ENCODE measurements at places on chromosomes 4 and X.
A peak's percentile ranks its signal among the peaks of the same experiment; 100 is the strongest.

DNA sequence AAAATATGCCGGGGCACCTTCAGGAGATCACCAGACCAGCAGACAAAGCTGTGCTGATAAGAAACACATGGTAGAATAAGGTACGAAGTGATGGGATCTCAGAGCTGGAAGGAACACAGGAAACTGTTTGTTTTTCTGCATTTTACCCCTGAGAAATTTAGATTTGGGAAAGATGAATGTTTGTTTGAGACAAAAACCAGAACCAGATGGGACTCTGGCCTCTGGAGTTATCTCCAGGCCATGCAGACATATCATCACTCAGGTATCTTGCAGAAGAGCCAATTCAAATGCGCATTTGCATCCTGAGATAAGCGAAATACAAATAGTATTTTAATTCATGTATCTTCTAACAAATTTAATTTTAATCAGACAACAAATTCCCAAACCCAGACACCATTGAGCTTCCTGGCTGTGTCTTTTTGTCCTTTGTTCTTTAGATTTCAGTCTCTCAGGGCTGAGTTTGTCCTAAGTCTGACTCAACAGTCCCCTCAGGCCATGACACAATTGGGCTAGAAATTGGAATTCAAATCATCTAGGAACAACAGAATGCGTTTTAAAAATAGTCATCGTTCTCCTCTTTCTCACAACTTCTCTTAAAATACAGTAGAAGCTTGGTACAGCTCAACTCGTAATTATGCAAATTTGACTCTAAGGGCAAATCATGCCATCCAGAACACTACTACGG is 159.0 kb downstream of the PACRGL start:
- no peak for DNase-seq

DNA sequence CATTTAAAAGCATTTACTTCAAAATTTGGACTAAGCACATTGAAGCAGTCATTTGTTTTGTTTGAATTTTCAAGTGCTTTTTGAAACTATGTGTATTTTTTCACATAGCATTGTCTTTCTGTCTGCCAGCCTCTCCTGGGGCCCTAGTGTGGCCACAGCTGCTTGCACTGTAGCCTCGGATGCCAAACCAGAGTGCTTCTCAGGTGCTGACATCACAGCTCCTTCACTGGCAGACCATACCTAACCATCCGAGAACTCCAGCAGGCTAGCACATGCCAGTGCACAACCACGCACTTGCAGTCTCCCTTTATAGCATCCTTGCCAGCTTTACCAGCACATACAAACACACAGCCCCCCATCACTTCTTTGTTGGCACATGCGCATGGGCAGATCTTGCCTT is 1019.7 kb downstream of the STPG2 start:
- DNase-seq: no peak

DNA sequence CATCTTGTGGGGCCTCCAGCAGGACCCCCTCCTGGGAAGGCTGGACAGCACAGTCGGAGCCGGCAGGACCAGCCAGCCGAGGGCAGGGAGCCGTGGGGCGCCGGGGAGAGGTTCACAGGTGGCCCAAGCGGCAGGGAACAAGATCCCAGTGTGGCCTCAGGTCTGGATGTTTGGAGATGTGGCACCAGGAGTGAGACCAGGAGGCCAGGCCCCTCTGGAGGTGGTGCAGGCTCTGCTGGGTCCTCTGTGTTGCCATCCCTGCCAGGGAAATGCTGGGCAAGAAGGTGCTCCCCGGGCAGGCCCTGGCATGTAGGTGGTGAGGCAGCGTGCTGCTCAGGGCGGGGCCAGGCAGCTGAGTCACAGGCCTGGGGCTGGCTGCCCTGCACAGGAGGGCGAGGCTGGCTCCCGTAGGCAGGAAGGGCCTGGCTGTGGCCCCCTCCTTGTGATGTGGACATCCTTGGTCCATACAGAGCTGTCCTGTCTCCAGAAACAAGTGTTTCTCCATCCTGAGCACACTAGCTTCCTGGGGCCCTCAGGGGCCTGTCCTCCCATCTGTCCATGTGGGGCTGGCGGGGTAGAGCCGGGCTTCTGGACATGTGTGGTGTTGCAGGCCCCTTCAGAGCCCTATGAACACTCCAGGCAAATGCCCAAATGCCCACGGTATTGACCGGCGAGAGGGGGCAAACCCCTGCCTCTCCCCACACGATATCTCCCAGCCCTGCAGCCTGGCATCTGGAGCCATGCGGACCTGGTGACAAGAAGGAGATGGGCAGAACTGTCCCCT is 4.8 kb upstream of the HGFAC start:
- DNase-seq: peak; percentile 84

DNA sequence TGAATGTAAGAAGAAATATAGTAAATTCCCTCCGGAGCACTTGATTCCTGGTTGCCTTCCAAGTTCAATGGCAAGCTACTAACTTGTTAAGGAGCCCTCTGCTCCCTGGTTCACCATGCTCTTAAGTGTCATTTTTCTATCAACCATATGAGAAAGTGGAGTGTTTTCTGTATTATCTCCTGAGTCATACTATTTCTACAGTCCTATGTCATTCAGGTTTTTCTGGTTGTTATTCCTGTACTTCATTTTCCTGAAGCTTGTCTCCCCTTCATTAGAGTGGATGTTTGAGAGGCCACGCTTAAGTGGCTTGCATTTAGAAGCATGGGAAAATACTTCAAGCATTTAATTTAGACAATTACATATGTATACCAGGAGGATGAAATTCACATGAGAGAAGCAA is 14.7 kb upstream of the EPGN start:
- no peak for DNase-seq

GRCh38 chr4:48112017-48112667 is 21.9 kb downstream of the TXK start:
- no peak for DNase-seq

- no peak for DNase-seq
Measured at GRCh38 chrX:39491548-39492297, 606.0 kb downstream of the BCOR start.

GRCh38 chrX:40209951-40210617 is 112.3 kb upstream of the BCOR start:
- no peak for DNase-seq

DNA sequence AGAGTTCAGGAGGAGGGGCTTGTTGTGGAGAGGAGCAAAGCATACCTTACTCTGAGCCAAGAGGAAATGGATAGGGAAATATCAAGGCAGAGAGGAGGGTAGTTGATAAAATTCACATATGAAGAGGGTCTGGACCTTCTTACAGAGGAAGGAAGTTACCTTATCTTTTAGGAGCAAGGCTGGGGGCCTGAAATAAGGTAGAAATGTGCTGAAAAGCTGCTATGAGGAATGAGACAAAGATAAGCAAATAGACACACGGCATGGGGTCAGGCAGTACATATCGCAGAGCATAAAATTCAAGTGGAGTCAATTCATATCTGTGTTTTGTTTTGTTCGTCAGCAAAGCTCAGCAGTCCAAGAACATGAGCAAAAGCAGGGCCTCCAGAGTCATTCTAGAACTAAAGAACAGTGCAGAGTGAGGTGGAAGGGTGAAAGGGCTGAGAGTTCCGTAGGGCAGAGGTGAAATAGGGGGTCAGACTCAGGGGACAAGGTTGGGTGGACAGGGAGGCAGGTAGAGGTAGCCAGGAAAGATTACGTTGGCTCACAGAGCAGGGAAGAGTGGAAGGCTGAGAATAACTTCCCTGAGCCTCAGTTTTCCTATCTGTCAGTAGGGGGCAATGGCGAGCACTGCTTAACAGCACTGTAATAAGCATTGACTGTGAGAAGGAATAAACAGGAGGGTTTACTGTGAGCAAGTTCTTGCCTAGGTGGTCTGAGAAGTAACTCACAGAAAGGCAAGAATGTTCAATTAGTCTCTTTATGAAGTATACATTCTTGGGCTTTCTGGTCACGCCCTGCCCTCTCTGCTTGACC is 9.2 kb downstream of the VSIG4 start:
- DNase-seq: no peak

GRCh38 chr4:105060628-105061027 is 86.0 kb upstream of the TET2 start:
- DNase-seq: peak; percentile 54

- DNase-seq: peak; percentile 76
Measured at GRCh38 chr4:77220828-77221613, 64.0 kb downstream of the CCNG2 start.

- no peak for DNase-seq
Measured at GRCh38 chrX:24424948-24425347, 40.1 kb upstream of the PDK3 start.

- no peak for DNase-seq
Measured at GRCh38 chr4:38280323-38280706, 320.1 kb downstream of the PTTG2 start.

DNA sequence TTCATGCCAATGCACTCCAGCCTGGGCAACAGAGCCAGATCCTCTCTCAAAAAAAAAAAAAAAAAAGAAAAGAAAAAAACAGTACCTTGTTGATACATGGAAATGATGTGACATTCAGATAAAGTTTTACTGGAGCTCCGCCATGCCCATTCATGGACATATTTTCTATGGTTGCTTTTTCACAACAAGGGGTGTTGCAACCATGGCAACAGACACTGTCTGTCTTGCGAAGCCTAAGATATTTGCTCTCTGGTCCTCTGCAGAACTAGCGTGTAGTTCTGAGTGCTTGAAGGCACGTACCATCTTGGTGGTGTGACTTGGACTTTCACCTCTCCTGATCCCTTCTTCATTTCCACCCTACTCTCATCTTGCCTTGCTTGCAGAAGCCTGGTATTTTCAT is 53.2 kb downstream of the TBL1X start:
- no peak for DNase-seq

GRCh38 chr4:81454948-81455347 is 16.8 kb downstream of the RASGEF1B start:
- DNase-seq: no peak

- no peak for DNase-seq
Measured at GRCh38 chrX:23344238-23344903, 9.7 kb downstream of the PTCHD1 start.

DNA sequence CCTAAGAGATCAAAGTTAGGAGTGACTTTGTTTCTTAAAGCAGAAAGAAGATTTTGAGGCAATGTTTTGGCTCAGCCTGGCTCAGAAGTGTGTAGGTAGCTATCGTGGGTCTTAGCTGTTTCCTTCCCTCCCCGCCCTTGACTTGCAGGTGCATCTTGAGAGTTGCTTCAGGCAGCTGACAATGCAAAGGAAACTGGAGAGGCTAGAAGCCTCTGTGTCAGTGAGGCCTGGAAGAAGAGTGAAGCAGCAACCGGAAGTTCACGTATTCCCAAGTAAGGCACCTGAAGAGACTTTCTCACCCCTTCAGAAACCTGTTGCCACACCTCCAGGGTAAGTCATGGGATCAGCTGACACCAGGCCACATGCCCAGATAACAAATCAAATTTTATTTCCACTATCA is 10.6 kb upstream of the XKRX start:
- no peak for DNase-seq

GRCh38 chr4:43132010-43132582 is 239.6 kb downstream of the GRXCR1 start:
- peak; percentile 34 for DNase-seq

DNA sequence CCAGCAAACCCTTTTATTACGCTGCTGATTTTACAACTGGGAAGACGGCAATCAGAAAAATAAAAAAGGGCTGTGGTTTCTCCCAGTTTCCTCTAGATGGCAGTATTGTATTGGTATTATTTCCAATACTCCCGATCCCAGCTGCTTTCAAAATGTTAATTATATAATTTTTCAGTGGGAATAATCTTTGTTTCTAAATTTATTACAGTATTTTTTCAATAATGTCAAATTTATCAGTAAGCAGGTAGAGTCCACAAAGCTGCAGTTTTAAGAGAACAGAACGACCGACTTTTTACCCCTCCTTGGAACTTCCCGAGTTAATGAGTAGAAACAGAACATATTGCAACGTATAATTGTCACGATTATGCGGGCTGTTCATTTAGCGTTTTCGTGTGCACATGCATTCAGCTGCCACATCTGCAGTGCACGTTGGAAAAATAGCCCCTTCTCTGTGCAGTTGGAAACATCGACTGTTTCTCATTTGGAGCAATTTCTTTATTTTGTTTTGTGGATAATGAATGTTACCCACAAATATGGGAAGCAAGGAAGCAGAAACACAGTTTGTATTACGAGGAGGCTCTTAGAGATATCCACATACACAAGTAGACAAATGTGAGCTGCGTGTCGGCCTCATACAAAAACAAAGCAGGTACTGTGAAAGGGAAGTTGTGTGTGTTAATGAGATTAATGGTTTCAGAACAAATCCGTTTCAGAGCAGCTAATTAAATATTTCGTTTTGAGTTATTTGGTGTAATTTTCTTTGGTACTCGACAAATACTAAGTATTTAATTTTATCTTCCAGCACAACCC is 188.0 kb downstream of the STIM2 start:
- no peak for DNase-seq

DNA sequence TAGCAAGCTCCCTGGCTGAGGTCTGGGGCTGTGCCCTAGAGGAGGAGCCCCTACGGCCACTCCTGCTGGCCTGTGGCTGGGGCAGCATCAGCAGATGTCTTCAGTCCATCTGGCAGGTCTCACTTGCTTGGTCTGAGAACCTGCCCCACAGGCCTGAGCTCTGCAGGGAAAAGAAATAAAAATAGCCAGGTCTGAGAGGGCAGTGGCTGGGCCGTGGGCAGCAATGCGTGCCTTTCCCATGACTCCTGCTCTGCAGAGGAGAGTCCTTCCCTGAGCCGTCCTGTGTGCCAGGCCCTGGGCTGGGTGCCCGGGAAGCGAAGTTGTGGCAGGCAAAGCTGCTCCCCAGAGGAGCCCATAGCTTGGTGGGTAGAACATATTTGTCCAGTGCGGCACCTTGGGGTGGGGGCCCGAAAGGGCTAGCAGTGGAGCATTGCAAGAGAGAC is 11.3 kb upstream of the KIAA0232 start:
- no peak for DNase-seq

GRCh38 chrX:111928456-111928855 is 52.5 kb downstream of the TRPC5OS start:
- no peak for DNase-seq

GRCh38 chrX:23902419-23902818 is 5.3 kb downstream of the APOO start:
- peak; percentile 13 for DNase-seq

DNA sequence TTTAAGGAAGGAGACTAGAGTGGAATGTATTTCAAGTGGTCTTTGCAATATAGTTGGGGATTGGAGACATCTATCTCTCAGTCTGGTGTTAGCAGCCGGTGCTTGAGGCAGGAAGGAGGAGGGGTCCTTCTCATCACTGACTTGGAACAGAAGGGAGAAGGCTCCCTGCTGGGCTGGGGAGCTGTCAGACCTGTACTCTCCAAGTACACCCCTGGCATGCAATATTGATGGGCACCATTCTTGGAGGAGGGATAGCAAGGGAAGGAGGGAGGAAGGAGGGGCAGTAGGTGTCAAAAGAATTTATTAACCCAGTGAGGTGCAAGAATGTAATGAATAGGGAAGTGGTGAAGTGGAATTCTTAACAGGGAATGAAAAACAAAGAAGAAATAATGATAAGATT is 338.8 kb downstream of the UNC5C start:
- no peak for DNase-seq

Data from NCI-H226 (cell line).